Activated CD4-positive, alpha-beta T cell treated with anti-CD3 and anti-CD28 coated beads for 1 hour (primary cell): ENCODE measurements at places on chromosomes 12 and 14.

DNA sequence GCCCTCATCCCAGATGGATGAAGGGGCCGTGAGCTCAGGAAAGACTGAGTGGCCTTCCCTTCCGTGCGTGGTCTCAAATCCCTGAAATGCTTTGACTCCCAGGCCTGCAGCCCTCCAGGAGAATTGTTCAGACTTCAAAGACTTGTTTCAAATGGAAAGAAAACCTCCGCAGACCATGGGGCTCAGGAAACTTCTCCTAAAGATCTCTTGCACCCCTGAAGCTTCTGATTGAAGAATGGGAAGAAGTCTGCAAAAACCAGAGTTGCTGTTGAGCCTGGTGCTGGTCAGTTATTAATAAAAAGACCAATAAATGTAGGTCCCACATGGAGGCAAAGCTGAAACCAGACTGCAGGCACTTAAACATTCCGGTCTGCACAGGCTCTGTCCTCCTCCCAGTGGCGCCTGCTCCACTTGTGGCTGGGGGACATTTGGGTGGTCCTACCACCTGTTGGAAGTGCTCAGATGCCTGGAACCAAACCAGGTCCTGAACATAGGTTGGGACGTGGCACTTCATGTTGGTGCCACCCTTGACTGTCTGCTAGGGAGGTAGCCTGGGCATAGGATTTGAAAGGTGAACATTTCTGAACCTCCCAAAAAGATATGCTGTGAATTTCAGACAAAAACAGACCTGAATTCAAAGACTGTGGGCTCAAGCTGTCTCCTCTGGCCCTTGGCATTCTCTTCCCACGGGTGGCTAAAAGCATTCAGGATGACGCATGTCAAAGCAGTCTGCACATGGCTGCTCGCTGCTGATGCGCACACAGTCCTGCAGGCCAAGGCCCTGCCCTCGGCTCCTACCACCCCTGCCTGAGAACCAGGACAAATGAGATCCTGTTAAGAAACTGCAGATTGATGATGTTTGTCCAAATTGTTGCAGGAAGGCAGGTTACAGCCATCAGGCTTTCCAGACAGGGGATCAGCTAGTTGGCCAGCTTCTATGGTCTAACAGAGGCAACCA is 36.2 kb upstream of the MEG3 start:
- no peak for DNase-seq

DNA sequence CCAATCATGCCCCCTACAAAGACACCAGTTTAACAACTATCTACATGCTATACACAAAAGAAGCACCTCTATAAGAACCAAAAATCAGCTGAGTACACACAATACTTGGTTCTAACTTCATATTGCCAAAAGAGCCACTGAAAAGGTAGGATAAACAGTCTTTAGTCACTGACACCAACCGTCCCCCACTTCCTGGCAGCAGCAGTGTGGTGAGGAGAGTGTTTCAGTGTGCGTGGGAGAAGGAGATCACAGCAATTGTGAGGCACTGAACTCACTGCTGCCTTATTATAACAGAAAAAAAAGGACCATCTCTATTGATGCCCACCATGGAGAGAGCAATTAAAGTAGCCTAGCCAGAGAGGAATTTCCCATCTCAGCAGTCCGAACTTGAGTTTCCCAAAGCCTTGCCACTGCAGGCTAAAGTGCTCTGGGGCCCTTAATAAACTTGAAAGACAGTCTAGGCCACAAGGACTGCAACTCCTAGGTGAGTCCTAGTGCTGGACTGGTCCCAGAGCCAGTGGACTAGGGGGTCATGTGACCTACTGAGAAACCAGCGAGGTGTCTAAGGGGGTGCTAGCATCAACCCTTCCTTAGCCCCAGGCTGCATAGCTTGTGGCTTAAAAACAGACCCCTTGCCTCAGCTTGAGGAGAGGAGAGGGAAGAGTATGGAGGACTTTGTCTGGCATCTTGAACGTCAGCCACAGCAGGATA is 37.1 kb upstream of the LMNTD1 start:
- no peak for DNase-seq

DNA sequence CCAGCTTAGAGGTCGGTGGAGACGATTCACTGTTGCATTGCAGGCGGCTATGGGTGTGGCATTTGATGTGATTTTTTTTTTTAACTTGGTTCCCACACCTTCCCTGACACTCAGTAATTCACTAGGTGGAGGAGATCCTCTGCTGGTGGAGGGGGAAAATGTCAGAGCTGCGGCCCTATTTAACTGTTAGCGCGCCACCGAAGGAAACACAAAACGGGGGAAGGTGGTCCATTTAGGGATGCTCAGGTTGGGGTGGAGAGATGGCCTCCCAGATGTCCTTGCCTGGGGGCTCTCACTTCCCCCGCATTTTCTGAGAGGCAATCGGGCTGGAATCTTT is 4.3 kb upstream of the HOXC12 start:
- no peak for DNase-seq

DNA sequence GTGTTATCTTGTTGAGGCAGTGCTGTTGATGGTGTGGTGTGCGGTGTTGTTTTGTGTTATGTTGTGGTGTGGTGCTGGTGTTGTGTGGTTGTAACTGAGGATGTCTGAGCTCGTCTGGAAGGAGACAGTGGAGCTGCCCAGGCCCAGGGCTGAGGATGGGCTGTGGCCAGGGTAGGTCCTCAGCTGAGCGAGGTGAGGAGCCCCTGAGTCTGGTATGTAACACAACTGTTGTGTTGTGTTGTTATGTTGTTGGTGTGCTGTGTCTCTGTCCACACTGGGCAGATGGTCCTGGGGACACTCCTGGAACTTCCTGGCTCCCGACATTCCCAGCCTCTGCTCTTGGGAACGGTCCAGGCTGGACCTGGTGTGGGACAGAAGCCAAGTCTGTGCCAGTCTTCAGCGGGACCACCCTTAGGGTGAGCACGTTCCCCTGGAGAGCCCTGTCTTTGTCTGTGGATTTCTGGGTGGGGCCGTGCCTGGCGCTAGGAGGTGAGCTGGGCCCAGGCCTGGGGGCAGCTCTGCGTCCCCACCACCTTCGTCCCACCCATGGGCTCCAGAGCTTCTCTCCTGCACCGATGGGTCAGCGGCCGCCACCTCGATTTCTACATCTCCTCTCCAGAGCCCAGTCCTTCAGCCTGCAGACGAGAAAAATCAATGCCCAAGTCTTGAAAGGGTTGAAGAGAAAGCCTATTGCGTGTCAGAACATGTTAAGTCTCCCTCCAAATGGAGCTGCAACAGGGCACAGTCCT is 27.4 kb upstream of the SFSWAP start:
- DNase-seq = no peak

DNA sequence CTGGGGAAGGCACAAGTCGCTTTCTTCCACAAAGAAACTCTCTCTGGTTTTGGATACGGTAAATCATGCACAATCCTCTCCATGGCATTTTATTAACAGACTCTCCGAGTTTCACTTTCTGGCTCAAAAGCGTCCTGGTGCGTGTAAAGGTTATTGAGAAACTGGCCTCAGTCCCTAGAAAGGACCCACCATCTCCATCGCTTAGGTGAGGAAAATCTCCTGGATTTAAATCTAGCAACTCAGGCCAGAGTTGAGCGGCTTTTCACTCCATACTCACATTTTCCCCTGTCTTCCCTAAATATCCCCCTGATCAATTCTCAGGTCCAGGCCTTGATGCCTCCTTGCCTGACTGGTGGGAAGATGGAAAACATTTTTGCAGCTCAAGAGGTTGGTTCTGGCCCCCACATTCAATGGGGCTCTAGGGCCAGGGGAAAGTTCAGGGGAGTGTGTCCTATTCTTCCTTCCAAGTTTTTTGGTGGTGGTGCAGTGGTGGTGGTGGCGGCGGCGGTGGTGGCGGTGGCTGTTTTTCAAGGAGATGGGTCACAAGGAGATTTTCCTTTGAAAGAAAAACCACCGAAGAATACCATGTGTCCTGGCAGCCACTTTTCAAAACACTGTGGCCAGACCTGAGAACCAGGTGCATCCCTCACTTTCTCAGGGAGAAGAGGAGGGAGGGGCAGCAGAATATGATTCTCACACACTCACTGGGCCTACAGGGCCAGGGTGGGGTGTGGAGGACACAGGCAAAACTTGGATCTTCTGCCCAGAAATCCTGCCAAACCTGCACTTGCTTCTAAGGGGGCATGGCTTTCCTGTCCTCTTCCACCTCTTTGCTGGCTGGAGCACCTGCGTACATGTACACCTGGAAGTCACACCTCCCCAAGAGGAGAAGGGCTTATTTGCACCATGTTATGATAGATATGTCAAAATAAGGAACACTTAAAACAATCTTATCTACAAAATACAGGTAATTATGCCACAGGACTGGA is 46.7 kb upstream of the PNMA1 start:
- no peak for DNase-seq

GRCh38 chr12:48954841-48955501 is 2.3 kb downstream of the ARF3 start:
- DNase-seq = no peak

GRCh38 chr14:95915330-95915729 is 38.7 kb downstream of the TUNAR start:
- no peak for DNase-seq

DNA sequence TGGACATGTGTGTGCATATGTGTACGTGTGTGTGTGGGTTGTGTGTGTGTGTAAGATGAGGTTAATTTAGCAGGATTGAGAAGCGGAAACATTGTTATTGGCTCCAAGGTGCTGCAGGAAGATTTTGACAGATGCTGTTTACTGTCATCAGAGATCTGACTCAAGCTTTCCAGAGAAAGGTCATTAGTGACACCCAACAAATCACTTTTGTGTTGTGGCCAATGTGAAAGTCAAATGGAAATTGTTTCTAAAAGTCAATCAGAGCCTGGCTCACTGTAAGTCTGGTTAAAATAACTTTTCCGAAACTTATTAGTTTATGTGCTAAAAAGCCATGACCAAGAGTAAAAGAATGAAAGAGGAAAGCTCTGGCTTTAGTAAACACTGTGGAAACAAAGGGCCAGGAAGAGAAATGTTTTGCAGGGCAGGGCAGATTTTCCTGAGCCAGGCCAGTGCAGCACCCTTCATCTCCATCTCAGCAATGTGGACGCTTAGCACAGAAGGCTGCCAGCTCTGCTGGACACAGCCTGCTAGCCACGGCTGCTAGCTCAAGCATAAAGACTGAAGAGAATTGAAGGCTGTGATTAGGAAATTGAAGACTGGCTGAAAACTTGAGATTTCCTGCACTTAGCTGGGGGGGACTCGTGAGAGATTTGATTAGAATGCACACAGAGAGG is 235.8 kb downstream of the NEDD1 start:
- no peak for DNase-seq

DNA sequence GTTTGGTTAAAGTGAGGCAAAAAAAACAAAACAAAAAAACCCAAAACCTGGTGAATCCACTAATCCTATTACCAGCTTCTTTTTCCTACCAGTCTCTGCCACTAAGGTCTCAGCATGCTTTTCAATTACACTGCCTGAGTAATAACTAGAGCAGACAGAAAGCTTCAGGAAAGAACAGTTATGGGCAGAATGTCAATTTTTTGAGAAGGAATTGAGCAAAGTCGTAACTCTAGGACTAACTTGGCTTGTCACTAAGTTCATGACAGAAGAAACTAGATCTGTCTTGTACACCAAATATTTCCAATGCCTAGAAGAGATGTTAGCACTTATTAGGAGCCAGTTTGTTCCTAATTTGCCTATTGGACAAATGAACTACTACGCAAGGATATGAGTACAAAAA is 148.8 kb upstream of the CNOT2 start:
- no peak for DNase-seq

DNA sequence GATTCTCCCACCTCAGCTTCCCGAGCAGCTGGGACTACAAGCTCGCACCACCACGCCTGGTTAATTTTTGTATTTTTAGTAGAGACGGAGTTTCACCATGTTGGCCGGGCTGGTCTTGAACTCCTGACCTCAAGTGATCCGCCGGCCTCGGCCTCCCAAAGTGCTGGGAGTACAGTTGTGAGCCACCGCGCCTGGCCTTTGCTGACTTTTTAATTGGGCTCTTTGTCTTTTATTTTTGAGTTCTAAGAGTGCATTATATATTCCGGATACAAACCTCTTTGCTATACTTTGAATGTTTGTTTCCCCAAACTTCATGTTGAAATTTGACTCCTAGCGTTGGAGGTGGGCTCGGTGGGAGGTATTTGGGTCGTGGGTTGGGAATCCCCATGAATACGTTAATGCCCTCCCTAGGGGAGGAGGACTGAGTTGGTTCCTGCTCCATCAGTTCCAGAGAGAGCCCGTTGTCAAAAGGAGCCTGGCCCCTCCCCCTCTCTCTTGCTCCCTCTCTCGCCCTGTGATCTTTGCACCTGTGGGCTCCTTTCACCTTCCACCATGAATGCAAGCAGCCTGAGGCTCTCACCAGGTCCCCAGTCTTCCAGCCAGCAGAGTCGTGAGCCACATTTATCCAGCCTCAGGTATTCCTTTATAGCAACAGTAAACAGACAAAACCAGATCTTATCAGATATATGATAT is 103.2 kb upstream of the EVL start:
- DNase-seq = no peak

- DNase-seq = no peak
Measured at GRCh38 chr14:85172290-85172689, 357.7 kb upstream of the FLRT2 start.
